ENCODE measurements at places on chromosomes 1 and 21.

- peak overlapping the region; percentile 24 for H3K27ac ChIP-seq
- H3K4me1 ChIP-seq, result peaks cover 58% of the 10 kb centered on the region
- H3K36me3 ChIP-seq, result no peaks in the 10 kb centered on the region
- no peaks in the 10 kb centered on the region for H3K27me3 ChIP-seq
Observed at GRCh38 chr21:45304945-45305344, 17.2 kb upstream of the POFUT2 start.

GRCh38 chr1:173551699-173552098, 51.2 kb downstream of the SLC9C2 start:
- H3K4me3 ChIP-seq, result no peak overlapping the region
- H3K27me3 ChIP-seq, result no peaks in the 10 kb centered on the region
- no peak overlapping the region for H3K27ac ChIP-seq

DNA sequence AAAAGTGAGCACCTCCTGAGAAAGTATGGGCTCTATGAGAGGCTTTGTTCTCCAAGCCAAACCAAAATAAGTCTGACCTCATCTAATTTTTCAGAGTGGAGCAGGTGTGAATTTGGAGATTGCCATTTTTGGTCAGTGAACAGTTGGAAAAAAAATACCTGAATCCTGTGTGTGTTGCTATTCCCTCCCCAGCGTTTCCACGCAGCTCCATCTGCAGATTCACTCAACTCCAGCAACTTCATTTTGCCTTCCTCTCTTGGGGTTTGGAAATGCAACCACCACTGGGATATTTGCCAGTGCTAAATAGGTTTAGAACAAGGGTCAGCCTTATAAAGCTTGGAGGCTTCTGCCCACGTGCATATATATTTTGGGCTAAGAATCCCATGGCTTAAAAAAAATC, 11.2 kb downstream of the CASQ2 start:
- H3K4me1 ChIP-seq, result no peaks in the 10 kb centered on the region
- H3K4me3 ChIP-seq, result no peak overlapping the region
- H3K27ac ChIP-seq, result no peak overlapping the region

GRCh38 chr1:50637460-50637859, 214.2 kb upstream of the DMRTA2 start:
- no peak for DNase-seq
- H3K36me3 ChIP-seq, result no peaks in the 10 kb centered on the region
- H3K27me3 ChIP-seq, result no peaks in the 10 kb centered on the region

DNA sequence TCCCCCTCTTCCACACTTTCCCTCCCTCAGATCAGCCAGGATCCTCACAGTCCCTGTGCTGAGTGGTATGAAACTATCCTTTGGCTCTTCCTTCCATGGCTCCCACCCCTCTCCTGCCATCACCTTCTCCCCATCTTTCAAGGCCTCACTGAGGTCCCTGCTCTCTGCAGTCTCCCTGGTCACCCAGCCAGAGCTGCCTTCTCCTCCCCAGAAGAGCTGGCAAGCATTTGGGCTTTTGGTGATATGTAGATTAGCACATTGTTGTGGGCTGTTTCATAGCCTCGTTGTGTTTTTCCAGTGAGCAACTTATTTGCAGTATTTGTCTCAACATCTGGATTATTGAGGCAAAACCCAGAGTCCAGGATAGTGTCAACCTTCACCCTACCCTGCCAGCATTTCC, 2.2 kb downstream of the CSF1 start:
- peaks cover 6% of the 10 kb centered on the region for H3K27me3 ChIP-seq
- H3K36me3 ChIP-seq, result no peaks in the 10 kb centered on the region
- H3K4me1 ChIP-seq, result peaks cover 24% of the 10 kb centered on the region
- no peak overlapping the region for H3K4me3 ChIP-seq

DNA sequence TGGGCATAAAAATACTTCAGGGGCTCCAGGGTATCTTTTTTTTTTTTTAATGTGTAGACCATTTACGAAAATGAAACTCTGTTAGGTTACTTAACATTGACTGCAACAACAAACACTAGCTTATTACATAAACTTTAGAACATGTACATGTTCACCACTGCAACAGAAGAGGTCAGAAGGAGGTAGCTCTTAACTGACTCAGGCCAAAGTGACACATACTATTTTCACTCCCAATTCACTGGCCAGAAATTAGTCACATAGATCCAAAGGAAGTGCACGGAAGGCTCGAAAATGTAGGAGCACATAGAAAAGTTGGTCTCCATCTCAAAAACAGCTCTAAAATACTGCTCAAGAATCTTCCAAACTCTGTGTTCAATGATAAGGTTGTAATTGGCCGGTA, 107.2 kb downstream of the AKT3 start:
- peaks cover 17% of the 10 kb centered on the region for H3K4me1 ChIP-seq
- no peak overlapping the region for H3K4me3 ChIP-seq
- DNase-seq, result peak; percentile 88
- H3K36me3 ChIP-seq, result no peaks in the 10 kb centered on the region
- peak overlapping the region; percentile 26 for H3K27ac ChIP-seq

DNA sequence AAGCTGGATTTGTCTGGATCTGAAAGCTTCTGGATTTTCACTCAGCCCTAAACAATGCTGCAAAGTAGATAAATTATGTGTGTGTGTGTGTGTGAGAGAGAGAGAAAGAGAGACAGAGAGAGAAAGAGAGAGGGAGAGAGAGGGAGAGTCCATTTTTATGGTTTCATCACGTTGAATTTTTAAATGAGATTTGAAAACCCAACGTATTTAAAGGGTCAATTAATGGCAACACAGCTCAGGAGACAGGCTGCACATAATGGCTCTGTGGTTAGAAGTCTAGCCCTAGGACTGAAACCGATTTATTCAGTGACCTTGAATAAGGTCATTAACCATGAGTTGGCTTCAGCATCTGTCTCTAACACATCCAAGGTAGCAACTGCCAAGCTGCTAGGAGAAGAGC, 35.3 kb upstream of the FMN2 start:
- no peak overlapping the region for H3K27ac ChIP-seq
- DNase-seq, result peak; percentile 26
- no peaks in the 10 kb centered on the region for H3K4me1 ChIP-seq

DNA sequence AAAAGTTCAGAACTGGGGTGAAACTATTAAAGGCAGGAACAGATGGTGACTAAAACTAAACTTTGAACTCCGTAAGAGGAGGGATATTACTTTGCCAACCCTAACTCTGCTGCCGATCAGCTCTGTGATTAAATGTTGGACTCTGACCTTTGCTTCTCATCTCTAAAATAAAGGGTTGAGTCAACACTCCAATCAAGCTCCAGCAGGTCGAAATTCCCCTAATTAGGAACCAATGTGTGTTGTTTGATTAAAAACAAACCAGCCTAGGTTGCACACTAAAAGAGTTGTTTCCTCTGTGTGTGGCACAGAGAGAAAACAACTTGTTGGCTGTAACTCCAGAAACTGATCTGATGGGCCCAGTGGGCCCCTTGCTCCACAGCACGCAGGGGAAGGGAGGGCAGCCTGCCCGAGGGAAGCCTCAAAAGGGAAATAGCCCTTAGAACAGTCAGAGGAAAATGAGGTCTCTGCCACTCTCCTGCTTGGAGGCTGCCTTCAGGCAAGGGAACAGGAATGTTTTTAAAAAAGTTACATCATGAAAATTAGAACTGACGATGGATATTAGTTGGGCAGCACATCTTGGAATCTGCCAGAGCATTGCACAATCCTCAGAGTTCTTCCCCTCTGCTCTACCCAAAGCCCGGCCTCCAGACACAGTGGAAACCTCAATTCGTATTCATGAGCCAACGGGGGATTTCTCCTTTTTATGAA, 69.3 kb downstream of the KCTD3 start:
- peak overlapping the region; percentile 21 for H3K4me3 ChIP-seq
- DNase-seq, result peak; percentile 65
- H3K27me3 ChIP-seq, result no peaks in the 10 kb centered on the region

DNA sequence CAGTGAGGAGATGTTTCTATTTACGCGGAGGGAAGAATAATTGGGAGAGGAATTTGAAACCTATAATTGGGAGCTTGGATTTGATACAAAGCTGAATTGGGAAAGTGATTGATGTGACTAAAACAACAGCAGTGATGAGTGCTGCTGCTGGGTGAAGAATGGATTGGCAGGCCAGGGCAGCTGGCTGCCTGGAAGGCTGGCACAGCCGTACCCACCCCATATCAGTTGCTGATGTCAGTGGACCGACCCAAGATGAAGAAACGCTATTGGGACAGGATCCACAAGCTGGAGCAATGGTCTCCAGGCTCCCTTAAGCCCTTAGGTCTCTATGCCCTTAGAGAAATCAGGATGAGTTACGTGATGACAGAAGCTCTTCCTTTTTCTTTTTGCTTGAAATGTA, 47.4 kb downstream of the GRIK1 start:
- no peak overlapping the region for H3K27ac ChIP-seq
- no peak overlapping the region for H3K4me3 ChIP-seq
- no peaks in the 10 kb centered on the region for H3K36me3 ChIP-seq
- H3K4me1 ChIP-seq, result no peaks in the 10 kb centered on the region

DNA sequence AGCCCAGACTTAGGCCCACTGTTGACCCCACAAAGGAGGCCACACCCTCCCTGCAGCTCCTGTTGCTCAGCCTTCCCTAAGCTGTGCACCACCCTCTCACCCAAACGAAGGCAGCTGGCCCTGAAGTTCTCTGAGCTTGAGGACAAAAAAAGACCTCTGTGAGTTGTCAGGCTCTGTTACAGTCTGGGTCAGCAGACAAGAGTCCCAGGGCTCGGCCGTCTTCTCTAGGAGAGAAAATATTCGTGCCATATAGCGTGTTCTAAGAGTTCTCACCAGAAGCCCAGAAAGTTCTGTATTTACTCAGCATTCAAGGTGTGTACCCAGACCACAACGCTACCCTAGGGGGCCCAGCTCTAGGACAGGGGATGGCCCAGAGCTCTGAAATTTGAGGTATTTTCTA, 25.5 kb upstream of the LYST start:
- no peak overlapping the region for H3K27ac ChIP-seq
- H3K27me3 ChIP-seq, result no peaks in the 10 kb centered on the region
- H3K4me1 ChIP-seq, result no peaks in the 10 kb centered on the region
- H3K4me3 ChIP-seq, result no peak overlapping the region

- H3K27ac ChIP-seq, result no peak overlapping the region
- no peaks in the 10 kb centered on the region for H3K36me3 ChIP-seq
- DNase-seq, result no peak
Observed at GRCh38 chr21:33401630-33401992, 1.6 kb upstream of the IFNGR2 start.

DNA sequence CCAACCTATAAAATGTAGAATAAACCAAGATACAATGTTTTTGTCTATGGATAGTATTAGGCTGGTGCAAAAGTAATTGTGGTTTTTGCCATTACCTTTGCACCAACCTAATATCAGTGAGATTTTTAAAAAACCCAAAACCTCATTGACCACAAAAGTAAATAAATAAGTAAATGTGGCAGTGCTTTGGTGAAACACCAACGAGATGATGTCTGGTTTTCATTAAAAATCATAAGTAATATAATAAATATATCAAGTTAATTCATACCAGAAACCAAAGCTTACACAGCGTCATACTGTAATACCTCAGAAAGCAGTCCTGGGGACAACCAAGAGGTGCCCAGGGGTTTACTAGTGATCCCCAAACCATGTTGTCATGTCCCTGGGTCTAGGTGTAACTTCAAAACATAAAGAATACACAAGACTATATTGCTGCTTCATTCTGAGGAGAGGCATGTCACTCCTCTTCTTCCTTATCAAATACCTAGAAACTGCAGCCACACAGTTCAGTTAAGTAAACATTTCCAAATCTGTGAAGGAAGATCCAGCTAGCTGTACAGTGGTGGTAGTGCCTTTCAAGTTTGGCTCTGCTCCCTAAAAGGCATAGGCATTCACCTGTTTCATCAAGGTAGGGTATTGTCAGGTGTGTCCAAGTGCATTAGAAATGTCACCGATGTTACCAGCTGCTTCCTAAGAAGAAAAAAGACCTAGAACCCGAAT, 51.6 kb upstream of the ZC3H11B start:
- no peak overlapping the region for H3K27ac ChIP-seq
- no peaks in the 10 kb centered on the region for H3K36me3 ChIP-seq
- H3K4me3 ChIP-seq, result no peak overlapping the region

- no peaks in the 10 kb centered on the region for H3K36me3 ChIP-seq
- H3K27ac ChIP-seq, result no peak overlapping the region
- no peak for DNase-seq
- no peaks in the 10 kb centered on the region for H3K4me1 ChIP-seq
- no peaks in the 10 kb centered on the region for H3K27me3 ChIP-seq
Observed at GRCh38 chr1:17579951-17580939, 40.7 kb downstream of the ARHGEF10L start.

GRCh38 chr1:74686928-74687327, 13.3 kb upstream of the ERICH3 start:
- H3K27me3 ChIP-seq, result no peaks in the 10 kb centered on the region
- no peak overlapping the region for H3K4me3 ChIP-seq
- no peak for DNase-seq

DNA sequence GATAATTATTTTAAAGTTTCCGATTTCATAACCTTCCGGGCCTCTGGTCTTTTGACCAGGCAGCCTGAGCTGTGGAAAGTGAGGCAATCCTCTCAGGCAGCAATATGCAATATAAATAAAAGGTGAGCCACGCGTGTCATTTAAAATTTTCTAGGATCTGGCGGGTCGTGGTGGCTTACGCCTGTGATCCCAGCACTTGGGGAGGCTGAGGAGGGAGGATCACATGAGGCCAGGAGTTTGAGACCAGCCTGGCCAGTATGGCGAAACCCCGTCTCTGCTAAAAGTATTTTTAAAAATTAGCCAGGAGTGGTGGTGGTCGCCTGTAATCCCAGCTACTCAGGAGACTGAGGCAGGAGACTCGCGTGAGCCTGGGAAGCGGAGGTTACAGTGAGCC, 546 bp upstream of the ZNF695 start:
- H3K36me3 ChIP-seq, result no peaks in the 10 kb centered on the region
- peak overlapping the region; percentile 84 for H3K4me3 ChIP-seq
- no peaks in the 10 kb centered on the region for H3K27me3 ChIP-seq
- DNase-seq, result no peak
- no peak overlapping the region for H3K27ac ChIP-seq

DNA sequence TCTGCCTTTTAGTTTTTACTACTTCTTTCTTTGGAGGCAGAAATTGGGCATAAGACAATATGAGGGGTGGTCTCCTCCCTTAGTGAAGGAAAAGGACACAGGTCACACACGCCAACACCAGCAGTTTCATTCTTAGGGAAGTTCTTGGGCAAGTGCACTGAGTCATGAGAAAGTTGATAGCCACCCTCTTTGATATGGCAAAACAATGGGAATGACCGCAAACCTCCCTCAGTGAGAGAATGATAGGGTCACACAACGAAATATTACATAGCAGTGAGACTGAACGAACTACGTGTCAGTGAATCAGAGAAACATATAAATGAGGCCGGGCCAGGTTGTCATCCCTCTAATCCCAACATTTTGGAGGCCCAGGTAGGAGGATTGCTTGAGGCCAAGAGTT, 20.0 kb downstream of the IL6R start:
- H3K27me3 ChIP-seq, result peaks cover 4% of the 10 kb centered on the region
- no peak overlapping the region for H3K27ac ChIP-seq
- H3K4me3 ChIP-seq, result no peak overlapping the region
- DNase-seq, result peak; percentile 20
- peaks cover 29% of the 10 kb centered on the region for H3K4me1 ChIP-seq

- H3K27ac ChIP-seq, result no peak overlapping the region
- H3K36me3 ChIP-seq, result no peaks in the 10 kb centered on the region
- no peak for DNase-seq
- peaks cover 17% of the 10 kb centered on the region for H3K4me1 ChIP-seq
Observed at GRCh38 chr1:182147951-182148350, 86.4 kb upstream of the ZNF648 start.

- no peaks in the 10 kb centered on the region for H3K4me1 ChIP-seq
- no peak for DNase-seq
- no peak overlapping the region for H3K27ac ChIP-seq
- no peaks in the 10 kb centered on the region for H3K36me3 ChIP-seq
Observed at GRCh38 chr1:70382682-70383081, 28.2 kb upstream of the ANKRD13C start.

All from astrocyte (in vitro differentiated cells and primary cell).